Stimulated activated CD4-positive, alpha-beta T cell treated with anti-CD3 and anti-CD28 coated beads, Interleukin-2, amount 100 ng/mL, for 48 hours (primary cell): ENCODE measurements at places on chromosomes 6 and 20.
A peak's percentile ranks its signal among the peaks of the same experiment; 100 is the strongest.

DNA sequence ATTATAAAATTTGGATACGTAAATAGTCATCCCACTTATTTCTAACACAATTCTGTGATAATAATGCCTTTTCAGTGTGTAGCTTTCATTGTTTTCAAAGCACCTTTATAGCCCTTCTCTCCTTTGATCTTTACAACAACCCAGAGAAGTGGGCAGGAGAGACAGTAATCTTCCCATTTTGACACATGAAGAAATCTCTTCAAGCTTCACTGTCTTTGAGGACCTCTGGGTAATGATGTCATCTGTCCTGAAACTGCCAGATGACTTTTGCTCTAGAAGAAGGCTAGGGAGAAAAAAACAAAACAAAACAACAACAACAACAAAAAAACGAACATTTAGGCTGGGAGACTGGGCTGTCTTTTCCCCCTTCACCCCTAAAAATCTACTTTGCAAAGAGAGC is 203.0 kb downstream of the KCNQ5 start:
- DNase-seq: no peak

GRCh38 chr6:50091641-50092040 is 41.9 kb upstream of the DEFB112 start:
- no peak for DNase-seq

DNA sequence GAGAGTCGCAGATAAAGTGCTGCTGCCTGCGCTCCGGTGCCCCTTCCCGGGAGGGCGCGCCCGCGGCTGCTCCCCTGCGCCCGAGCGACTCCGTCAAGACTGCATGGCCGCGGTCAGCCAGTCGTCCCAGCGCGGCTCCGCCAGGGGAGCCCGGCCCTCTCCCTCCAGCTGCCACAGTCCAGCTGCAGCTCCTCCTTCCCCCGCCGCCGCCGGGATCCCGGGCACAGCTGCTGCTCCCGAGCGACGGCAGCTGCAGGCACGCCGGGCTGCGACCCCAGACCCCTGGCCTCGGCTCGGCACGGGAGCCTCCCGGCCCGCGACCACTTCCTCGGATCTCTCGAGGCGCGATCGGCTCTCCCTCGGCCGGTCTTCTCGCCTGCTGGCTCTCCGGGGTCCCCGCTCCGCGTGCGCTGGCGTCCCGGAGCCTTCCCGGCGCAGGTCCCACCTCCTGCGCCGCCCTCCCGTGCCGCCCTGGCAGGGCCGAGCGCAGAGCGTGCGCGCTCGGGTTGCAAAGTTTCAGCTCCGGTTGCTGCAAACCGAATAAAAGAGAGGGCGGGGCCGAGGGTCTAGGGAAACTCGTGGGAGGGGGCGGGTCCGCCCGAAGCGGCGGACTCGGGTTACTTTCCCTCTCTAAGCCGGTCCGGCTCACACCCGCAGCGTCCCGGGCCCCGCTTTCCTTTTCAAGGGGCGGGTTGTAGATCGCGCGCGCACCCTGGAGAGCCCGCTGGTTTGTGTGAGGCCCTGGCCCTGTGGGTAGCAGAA is at the start of gene CNKSR3:
Gene CNKSR3 (minus strand): TSS at position 542 of the 762 bp plus-strand sequence. CDS start 571 bp downstream, outside the sequence.
- peak; percentile 33 for DNase-seq

DNA sequence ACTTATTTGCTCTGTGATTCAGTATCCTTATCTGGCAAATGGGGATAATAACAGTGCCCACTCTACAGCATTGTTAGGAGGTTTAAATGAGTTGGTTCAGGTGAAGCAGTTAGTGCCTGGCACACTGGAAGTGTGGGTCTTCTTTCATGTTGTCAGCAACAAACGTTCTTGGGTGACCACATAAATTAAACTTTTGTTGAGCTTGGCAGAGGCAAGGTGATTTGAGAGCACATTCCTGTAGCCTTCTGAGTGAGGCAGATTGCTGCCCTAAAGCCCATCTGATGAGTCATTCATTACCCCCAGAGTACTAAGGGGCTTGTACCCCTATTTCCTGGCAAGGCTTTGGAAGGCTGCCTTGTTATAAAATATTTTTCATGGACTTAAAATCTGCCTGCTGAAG is 25.8 kb downstream of the SEC23B start:
- DNase-seq: no peak

- DNase-seq: no peak
Observed at GRCh38 chr6:21241231-21242130, 352.1 kb upstream of the SOX4 start.

GRCh38 chr6:166561771-166562359 is 24.6 kb downstream of the RAMACL start:
- DNase-seq: no peak

DNA sequence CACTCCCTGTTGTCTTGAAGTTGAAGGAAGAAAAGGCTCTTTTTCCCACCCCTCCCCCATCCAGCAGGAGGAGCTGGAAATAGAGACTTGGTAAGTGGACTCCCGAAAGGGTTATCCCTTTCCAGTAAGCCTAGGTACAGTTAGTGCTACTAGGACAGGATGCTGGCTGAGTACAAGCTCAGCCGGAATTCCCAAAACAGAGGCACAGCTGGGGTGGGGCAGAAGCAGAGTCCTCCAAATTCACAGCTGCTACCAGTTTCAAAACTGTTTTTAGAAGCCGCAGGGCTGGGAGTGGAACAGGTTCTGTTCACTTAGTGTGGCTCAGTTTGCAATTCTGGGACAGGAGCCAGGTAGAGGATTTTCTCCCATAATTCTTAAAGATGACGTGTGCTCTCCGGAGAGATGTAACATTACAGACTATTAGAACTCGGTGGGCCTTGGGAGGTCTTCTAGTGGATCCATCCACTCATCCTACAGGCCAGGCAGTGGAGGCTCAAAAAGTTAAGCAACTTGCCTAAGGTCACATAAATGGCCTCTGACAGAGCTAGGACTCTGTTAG is 19.0 kb upstream of the UTRN start:
- no peak for DNase-seq

- DNase-seq: no peak
Observed at GRCh38 chr6:152225241-152225934, 411.8 kb downstream of the SYNE1 start.

DNA sequence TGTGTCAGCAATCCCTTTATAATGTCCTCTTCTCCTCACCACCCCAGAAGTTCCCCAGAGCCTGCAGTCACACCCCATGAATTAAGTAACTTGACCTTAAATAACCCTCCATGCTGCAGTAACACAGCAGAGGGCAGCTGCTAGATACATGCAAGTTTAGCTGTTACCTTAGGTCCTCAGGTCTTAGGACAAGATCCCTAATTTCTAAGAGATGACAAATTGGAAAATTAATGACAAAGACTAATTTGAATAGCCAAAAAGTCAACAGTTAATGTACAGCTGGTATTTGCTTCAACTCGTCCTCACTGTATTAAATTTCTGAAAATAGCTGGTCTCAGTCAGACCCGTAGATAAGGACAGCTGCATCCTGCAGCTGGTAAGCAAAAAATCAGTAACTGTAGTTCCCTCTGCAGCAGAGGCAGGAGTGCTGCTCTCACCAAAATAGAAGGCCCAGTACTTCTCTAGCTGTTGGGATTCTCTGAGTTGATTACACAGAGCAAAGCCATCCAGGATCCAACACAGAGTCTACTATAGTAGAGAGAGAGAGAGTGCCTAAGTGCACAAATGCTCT is 62.4 kb downstream of the TNFRSF21 start:
- DNase-seq: no peak

GRCh38 chr6:89596484-89596883 is 42.1 kb downstream of the LYRM2 start:
- no peak for DNase-seq

GRCh38 chr20:50565871-50566270 is 55.7 kb downstream of the PTPN1 start:
- no peak for DNase-seq

DNA sequence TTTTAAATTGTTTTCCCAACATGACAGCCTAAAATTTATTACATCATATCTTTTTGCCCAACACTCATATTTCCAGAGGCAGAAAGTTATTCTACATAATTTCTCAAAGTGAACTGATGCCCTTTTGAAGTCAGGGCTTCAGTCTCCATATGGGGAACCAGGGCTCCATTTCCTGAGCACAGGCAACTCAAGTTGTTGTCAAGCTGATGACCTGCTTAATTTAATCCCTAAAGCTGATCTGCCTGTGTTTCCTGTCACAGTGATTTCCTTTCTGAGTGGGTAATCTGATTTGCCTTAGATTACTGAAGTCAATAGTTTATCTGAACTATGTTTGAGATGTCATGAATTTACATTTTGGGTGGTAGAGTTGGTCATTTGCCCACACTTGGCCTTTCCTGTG is 932.1 kb upstream of the MANEA start:
- no peak for DNase-seq

- no peak for DNase-seq
Observed at GRCh38 chr6:85458184-85458583, 8.3 kb downstream of the NT5E start.

- no peak for DNase-seq
Observed at GRCh38 chr6:83097204-83097603, 29.7 kb downstream of the DOP1A start.

DNA sequence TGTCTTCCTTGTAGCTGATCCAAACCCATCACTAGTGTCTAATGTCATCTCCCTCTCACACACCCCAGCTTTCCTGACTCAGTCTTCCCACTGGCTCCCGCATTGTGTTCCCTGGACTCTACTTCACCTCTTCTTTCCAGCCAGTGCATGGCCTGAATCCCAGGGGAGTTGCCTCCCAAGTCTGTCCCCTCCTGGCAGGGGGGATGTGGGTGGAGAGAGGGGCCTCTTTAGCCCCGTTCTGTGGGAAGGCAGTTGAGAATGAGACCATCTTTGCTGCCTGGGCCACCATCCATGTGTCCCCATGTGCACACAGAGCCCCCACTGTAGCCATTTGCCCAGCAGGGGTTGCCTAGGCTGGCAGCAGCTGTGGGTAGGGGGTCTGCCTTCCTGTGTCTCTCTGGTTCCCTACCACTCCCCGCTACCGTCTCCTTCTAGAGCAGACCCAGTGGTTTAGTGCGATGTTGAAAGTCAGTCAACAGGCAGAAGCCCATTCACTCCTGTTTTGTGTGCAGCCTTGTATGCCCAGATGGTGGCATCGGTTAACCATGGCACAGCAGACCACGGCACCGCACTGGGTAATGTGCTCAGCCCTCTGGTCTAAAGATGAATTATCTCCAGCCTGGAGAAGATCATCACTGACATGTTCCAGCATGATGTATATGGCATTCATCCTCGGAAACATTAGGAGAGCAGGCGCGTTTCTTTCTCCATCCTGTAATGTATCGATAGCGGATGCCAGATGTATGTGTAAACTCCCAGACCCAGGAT is 178.8 kb upstream of the SNX9 start:
- DNase-seq: peak; percentile 11

DNA sequence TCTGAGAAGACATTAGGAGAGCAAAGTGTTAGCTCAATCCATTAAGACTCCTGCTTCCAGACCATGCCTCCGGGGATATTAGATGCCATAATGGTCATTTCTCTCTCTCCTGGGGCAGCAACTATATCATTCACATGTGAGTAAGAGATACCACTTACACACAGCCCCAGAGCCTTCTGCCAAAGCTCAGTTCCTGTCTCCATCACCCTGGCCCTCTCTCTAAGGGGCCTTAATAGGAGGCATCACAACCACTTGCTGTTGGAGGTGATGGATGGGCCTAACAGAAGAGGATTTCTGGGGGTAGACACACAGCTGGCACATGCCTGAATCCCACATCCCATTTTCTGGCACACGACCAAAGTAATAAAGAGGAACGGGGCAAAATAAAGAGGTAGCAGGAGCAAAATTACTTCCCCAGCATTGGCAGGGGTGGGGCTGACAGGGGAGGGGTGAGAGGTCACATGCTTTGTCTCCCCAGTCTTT is 34.0 kb upstream of the VSTM2L start:
- no peak for DNase-seq

GRCh38 chr6:89590133-89590532 is 48.4 kb downstream of the LYRM2 start:
- DNase-seq: no peak

- peak; percentile 45 for DNase-seq
Observed at GRCh38 chr6:30219244-30219643, 6.0 kb upstream of the TRIM26 start.

DNA sequence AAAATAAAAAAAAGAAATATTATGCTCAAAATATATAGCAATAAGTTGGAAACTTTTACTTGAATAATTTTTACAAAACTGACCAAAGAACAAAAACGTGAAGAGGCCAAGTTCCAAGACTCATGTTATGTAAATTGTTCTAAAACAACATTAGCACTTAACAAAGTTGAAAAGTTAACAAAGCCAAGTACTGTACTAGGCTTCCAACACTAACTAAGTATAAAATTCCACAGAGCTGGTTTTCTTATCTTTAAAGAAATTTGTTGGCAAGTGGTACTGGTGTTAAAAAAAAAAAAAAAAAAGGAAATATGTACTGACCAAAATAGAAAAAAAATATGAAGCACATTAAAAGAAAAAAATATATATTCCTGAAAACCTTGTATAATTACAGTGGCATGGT is 127.8 kb downstream of the SLC16A10 start:
- no peak for DNase-seq

DNA sequence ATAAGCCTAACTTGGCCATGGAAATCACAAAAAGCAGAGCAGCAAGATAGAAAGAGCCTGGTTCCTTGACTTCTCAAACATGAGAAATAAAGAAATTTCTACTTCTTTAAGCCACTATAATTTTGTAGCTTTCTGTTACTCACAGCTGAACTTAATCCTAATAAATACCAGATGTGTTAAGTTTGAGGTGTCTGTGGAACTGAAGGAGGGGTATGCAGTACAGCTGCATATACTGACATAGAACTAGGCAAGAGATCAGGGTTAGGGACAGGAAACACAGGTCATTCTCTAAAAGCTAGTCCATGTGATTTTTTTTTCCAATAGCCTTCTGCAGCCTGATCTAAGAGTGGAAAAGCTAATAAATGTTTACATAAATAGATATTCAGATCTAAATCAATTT is 123.9 kb downstream of the COL12A1 start:
- no peak for DNase-seq

DNA sequence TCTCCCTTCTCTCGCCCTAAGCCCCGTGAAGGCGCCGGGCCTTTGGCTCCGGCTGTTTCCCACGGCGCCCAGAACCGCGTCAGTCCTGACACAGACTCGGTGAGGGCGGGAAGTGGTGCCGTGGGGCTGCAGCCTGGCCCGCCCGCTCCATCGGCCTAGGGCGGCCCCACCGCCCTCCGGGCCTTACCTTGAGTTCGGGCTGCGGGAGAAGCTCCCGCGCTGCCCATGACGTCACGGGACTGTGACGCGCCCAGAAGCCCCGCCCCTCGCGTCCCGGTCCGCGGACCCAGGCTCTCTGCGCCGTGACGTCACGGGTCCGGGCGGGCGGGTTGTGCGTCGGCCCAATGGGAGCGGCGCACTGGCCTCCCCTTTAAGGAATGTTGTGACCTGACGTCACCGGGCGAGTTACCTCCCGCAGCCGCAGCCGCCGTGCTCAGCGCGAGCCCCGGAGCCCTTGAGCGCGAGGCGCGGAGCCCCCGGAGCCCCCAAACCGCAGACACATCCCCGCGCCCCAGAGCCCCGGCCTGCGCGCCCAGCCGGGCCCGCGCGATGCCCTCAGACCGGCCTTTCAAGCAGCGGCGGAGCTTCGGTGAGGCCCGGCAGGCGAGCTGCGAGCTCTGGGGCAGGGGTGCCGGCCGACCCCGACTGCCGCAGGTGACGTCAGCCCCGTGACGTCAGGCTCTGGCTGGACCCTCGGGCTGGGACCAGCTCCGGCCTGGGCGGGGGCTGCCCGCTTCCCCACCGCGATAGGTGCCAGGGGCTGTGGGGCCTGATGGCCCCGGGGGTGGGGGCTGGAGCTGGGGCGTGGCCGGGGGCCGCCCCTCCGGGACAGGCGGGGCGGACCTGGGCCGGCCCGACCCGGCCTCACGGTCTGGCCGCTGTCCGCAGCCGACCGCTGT is at the start of gene MAP1LC3A:
Gene MAP1LC3A (plus strand): TSS at position 399 of the 899 bp plus-strand sequence. CDS start 151 bp downstream, at position 550.
- peak; percentile 85 for DNase-seq
